Fibroblast of mammary gland (primary cell): ENCODE measurements at places on chromosomes 6 and 20.

- peak; percentile 54 for DNase-seq
Observed at GRCh38 chr6:49541936-49542335, 8.5 kb upstream of the C6orf141 start.

DNA sequence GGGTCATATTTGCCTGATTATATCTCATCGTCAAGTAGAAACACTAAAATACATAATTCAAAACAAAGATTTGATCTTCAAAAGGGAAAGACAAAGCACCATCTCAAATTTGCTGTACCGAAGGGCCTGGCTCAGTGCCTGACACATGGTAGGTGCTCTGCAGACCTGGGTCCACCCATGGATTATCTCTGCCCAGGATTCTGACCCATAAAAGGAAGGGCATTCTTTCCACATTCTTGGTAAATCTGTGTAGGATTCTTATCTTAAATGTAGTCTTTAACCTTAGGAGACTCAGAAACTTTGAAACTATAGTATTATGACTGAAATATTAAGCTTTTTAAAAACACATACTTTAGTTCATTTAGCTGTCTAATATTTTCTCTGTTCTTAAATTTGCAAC lies 274.1 kb upstream of the FLRT3 start:
- DNase-seq, result no peak

GRCh38 chr6:18028332-18028731 lies 40.9 kb upstream of the KIF13A start:
- no peak for DNase-seq

DNA sequence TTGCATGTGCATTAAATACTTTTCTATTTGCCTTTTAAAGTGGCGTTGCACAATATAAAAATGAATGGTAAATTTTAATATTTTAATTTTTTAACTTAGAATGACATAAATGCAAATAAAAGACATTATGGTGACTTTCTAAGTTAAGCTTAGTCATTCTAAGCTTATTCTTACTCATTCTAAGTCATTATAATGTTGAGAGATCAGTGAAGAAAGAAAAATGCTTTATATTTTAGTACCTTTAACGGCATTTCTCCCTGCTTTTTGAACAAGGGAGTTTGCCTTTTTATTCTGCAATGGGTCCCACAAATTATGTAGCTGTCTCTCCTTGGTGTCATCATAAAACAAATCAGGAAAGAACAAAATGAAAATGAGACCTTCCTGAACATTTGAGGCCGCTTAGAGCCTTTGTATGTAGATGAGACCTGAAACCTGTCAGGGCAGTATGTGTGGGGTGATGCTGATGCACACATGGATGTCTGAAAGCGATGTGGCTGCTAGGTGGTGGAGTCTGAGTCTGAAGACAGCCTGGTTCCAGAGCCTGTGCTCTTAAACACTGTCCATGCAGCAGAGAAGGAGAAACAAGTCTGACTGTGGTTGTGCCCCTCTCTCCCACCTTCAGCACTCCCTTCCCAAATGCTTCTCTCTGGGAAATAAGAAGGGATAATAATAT lies 158.0 kb downstream of the PHF3 start:
- no peak for DNase-seq

- DNase-seq, result no peak
Observed at GRCh38 chr20:44839481-44839880, 29.1 kb upstream of the RIMS4 start.
